ENCODE measurements at places on chromosomes 16 and 17.

DNA sequence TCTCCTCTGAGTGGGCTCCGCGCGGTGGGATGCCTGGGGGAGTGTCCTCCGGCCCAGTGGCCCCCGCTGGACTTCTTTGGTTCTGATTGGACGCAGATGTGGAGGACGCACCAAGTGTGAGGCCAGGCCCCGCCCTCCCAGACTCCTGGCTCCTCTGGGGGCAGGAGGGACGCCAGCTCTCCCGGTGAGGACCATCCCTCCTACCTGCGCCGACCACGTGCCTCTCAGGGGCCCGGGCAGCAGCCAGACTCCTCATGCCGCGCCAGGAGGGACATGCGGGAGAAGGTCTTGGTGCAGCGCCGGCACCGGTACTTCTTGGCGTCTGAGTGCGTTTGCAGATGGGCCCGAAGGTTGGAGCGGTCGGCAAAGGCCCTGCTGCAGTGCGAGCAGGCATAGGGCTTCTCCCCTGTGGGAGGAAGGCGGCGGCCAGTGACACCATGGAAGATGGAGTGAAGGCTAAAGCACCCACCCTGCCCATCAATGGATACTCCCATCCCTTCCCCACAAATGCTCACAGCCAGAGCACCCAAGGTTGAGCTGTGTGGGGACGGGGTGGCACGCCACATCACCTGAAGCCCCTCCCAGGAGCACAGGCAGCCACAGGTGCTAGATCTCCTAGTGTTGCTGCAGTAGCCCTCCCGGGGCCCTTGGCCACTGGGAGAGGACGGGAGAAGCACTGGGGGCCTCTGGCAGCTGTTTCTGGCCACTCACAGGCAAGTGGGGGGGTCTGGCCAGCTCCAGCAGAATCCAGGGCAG is 7.9 kb downstream of the SNAI3 start:
- DNase-seq = no peak

- no peak for DNase-seq
Observed at GRCh38 chr16:25637236-25637635, 54.5 kb upstream of the HS3ST4 start.

- DNase-seq = no peak
Observed at GRCh38 chr16:89841275-89841674, 13.0 kb downstream of the SPIRE2 start.

DNA sequence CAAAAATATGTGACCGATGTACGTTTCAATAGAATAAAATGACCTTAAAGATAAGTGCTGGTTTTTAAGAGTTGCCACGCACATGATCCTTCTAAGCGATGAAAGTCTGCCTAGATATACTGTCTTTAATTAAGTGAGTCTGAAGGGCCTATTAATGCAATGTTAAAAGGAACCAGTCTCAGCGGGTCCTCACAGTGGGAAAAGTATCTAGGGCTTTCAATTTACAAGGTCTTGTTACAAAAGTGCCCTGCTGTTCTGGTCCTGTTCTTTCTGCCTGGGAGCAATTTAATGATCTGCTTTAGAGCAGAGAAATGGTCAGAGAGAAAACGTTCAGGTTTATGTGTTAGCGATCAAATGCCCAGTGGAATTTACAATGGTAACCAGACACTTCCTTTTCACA is 864.0 kb downstream of the KCNJ2 start:
- no peak for DNase-seq

- peak; percentile 99 for DNase-seq
Observed at GRCh38 chr17:27540318-27541101, 84.3 kb downstream of the KSR1 start.

DNA sequence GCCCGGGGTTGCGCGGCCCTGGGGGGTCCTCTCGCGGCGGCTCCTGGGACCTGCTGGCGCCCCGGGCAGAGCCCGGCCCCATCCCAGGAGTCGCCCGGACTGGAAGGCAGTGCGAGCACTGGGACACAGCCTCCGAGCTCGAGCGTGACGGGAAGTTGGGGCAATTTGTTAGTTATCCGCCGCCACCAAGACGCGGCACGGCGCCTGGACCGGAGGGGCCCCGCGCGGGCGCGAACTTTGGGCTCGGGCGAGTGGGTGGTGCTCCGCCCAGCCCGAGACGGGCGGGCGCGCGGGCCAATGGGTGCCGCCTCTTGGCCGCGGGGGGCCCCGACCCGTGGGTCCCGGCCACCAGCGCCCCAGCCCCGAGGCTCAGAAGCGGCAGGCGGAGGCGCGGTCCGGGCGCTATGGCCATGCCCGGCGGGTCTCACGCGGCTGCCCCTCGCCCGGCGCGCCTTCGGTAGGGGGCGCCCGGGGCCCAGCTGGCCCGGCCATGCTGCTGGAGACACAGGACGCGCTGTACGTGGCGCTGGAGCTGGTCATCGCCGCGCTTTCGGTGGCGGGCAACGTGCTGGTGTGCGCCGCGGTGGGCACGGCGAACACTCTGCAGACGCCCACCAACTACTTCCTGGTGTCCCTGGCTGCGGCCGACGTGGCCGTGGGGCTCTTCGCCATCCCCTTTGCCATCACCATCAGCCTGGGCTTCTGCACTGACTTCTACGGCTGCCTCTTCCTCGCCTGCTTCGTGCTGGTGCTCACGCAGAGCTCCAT is at the start of gene ADORA2B:
TSS of gene ADORA2B (plus strand) at position 372 of the 768 bp plus-strand sequence. CDS start at position 491, 119 bp downstream.
- no peak for DNase-seq

- no peak for DNase-seq
Observed at GRCh38 chr16:26772503-26772902, 294.2 kb upstream of the C16orf82 start.

DNA sequence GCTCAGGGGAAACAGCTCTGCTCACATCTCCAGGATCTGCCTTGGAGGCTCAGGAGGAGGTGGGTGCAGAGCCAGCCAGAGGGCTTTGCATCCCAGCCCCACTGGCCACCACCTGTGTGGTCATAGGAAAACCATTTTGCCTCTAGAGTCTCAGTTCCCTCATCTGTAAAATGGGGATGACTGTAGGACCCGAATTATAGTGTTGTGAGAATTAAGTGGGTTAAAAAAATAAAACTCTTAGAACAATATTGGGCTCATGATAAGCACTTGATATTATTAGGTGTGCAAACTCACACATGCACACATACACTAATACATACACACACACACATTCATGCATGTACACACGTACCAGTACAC is 19.4 kb upstream of the JPH3 start:
- no peak for DNase-seq

- DNase-seq = no peak
Observed at GRCh38 chr17:39751016-39751543, 13.3 kb downstream of the GRB7 start.

DNA sequence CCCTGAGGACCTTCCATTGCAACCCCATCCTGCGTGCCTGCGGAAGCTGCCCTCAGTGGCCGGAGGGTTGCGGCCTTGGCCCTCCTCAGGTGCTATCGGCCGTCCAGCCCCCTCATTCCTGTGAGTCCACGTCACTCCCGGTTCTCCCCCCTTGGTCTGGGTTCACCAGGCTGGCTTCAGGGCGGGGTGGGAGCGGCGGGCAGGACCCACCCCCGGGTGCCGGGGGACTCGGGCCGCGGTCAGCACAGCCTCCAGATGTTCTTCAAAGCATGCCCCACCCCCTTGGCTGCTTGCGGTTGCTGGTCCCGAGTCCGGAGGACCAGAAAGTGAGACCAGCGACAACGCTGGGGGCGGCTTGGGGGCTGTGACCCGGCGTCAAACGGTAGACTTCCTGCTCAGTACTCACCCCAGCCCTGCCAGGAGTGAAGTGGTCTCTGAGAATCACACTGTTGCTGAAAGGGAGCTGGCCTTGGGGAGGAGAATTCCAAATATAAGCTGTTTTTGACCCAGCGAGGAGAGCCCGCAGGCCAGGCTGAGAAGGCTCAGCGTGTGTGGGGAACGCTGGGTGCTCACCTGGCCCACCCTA is 4.5 kb downstream of the ZNF469 start:
- DNase-seq = no peak
